Daoy (cell line): ENCODE measurements at places on chromosomes 16 and 17. TPM values are rescaled to one million over a fixed set of nuclear protein-coding genes. Genes with fewer than 3 reads are reported as not detected.

The CBX2 gene
- total RNA-seq, result 15.2 and 18.3 TPM in 2 replicates

The KRTAP4-6 gene
- total RNA-seq, result not detected in 2 replicates

The MT1A gene
- not detected in 2 replicates for total RNA-seq

The PABPN1L gene
- total RNA-seq, result not detected in 2 replicates

The GUCY2D gene
- under 0.01 TPM in 1 of 2 replicates, not detected in the other for total RNA-seq

The LPCAT2 gene
- 0.45 and 0.69 TPM in 2 replicates for total RNA-seq

The KLHL10 gene
- total RNA-seq, result 0.74 TPM in 1 of 2 replicates, not detected in the other

The NPIPA5 gene
- total RNA-seq, result not detected in 2 replicates

The NFATC2IP gene
- total RNA-seq, result 19.7 and 31.7 TPM in 2 replicates

The CDRT15L2 gene
- not detected in 2 replicates for total RNA-seq

The EMC8 gene
- 40.5 and 46.5 TPM in 2 replicates for total RNA-seq

The CFAP119 gene
- 0.91 and 5.2 TPM in 2 replicates for total RNA-seq

The TMEM238L gene
- total RNA-seq, result not detected in 2 replicates

The OXLD1 gene
- 54.2 and 84.9 TPM in 2 replicates for total RNA-seq

The TAC4 gene
- not detected in 2 replicates for total RNA-seq
